ENCODE measurements at places on chromosomes 7 and 10.

DNA sequence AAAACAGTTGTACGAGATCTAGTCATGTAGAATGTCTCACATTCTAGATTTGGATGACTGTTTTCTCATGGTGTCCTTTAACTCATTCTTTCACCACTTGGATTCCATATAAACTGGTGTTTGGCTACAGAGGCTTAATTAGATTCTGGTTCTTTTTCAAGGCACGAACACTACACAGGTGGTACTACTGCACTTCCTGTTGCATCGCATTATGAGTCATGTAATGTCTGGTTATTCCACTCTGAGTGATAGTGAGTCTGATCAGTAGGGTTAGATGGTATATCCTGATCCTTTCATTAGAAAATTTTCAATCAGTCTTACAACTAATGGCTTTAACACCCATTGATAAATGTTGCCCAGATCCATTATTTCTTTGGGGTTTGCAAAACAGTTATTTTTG is 11.2 kb upstream of the AKAP9 start:
- no peak for DNase-seq

GRCh38 chr10:18102404-18102803 is 37.8 kb upstream of the CACNB2 start:
- DNase-seq: no peak

DNA sequence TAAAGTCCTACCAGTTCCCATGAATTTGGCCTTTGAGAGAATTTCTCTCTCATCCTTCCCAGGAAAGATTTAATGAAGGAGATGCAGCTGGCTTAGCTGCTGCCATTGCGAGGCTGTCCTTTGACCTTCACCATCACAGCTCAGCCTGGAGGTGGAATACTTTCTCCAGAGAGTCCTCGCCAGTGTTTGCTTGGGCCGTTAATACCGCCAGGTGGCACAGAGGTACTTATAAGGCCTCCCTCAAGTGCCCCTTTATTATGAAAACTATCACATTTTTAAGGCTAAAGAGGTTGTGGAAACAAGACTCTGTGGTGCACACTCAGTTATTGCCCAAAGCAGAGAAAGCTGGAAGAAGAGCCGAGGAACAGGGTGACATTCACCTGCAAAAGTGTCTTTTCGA is 330.6 kb downstream of the CCSER2 start:
- DNase-seq: no peak

DNA sequence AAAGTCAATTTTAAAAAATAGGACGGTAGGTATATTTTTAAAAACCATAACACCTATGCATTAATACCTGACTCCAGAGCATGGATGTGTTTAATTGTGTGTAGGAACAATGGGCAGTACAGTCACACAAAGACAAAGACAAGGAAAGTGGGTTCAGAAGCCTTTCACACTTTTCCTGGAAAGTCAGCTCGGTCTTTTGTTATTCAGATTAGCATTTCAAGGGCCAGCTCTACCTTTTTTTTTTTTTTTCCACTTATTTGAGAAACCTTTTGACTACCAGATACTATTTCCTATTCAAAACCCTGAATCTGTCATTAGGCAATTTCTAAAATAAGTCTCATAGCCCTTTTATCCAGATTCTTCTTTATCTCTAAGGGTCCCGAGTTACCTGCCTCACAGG is 401.9 kb downstream of the PARD3 start:
- no peak for DNase-seq

- DNase-seq: no peak
These were observed 137.2 kb upstream of the GPR22 start for GRCh38 chr7:107332488-107333269.

- no peak for DNase-seq
These were observed 113.3 kb downstream of the EBF3 start for GRCh38 chr10:129850790-129851189.

GRCh38 chr10:8460626-8461025 is 406.1 kb downstream of the GATA3 start:
- DNase-seq: no peak

- DNase-seq: no peak
These were observed 260.5 kb upstream of the KLF14 start for GRCh38 chr7:130994378-130995115.

GRCh38 chr10:99484626-99485581 is 47.8 kb upstream of the NKX2-3 start:
- DNase-seq: peak; percentile 68

- DNase-seq: no peak
These were observed 79.6 kb downstream of the OR13A1 start for GRCh38 chr10:45235798-45236220.

DNA sequence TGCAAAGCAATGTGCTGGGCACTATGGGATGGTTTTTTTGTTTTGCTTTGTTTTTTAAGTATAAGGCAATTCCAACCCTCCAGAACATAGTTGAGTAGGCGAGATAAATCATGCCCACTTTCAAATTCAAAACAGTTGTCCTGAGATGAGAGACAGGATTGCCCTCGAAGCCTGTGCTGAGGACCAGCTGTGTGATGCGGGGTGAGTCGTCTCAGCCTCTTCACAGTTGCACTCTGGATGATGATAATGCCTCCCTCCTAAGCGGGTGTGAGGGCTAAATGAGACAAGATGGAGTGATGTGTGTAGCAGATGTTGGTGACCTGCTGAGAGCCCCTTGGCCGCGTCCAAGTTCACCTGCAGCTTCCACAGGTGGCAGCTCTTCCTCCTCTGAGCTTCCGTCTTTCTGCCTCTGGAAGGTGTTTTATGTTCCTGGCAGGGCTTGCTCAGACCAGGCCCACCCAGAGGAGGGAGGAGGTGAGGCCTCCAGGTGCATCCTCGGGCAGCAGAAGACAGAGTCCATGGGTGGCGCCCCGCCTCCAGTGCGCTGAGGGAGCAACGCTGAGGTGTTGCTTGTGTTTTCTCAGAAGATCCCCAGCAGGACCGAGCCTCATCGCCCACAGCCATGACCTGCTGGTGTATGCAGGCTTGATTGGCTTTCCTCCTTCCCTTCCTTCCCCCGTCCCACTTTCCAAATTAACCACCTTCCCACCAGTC is 30.6 kb downstream of the ECHDC3 start:
- no peak for DNase-seq

DNA sequence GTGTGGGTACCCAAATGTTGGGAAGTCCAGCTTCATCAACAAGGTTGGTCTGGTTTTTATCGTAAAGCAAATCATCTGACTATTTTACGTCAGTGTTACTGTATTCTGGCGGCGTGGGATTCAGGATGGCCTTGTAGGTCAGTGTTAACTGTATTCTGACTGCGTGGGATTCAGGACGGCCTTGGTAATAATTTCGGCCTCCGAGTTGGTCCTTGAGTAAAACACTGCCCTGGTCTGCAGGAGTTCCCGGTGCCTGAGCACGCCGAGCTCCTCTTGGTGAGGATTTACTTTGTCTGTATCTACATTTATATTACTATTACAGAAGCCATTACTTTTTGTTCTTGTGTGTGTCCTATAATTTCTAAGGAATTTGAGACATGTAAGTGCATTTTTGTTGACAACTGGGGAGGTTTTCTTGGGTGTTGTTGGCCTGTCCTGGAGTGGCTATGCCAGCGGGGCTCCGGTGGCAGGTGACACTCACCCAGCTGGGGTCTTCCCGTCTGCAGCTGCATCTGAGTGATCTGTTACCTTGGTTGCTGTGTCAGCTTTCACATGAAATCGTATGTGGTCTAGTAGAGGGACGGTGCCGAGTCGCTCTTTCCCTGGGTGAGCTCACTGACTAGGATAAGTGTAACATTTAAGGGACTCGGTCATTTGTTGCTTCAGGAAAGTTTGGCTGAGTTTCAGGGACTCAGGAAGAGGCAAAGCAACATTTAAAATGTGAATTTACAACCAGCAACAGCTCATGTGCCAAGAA is 9.2 kb downstream of the GTPBP4 start:
- no peak for DNase-seq

DNA sequence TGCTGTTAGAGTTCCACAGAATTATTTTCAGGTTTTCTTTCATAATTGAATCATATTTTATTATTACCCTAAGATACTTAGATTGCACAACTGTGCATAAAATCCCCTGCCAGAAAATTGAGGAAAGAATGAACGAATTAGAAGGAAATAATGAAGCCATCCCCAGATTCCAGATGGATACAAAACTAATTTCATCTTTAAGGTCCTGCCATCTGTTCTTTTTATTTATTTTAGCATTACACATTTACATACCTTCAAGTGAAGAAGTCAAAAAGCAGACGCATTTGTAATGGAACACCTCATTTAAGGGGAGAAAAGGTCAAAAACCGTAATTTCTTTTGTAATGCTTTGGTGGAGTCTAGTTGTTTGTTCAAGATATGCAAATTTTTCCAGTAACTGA is 77.0 kb upstream of the LRRTM3 start:
- DNase-seq: no peak

DNA sequence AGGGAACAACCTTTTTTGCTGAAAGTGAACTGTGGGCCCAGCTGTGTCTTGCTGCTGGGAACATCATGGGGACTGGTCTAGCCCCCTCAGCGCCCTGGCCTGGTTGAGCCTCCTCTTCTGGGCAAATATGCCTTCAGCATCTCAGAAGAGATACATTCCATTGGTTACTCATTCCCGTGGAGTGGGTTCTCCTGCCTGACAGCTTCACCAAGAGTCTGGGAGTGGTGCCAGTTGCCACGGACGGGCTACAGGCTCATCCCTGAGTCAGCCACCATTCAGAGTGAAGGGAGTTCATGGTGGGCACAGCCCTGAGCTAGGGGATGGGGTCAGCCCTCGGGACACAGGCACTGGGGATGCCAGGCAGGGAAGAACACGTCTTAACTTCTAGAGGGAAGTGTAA is 81.9 kb downstream of the RAMP3 start:
- DNase-seq: peak; percentile 27

- DNase-seq: no peak
These were observed 473.0 kb downstream of the RPS24 start for GRCh38 chr10:78506614-78507013.

DNA sequence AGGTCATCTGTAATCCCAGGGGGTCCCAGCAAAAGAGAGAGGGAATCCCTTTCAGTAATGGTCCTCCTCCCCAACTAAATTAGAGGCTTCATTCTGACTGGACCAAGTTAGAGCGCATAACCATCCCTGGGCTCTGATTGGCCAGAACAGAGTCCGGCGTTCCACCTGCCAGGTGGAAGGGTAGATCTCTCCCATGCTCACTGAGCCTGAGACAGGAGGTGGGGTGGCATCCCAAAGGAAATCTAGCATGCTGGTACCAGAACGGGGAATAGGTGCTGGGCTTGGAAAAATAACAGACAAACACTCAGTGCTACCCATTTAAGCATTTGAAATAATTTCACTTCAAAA is 21.0 kb upstream of the TSPAN33 start:
- no peak for DNase-seq

GRCh38 chr7:137403353-137403695 is 59.8 kb upstream of the PTN start:
- no peak for DNase-seq

DNA sequence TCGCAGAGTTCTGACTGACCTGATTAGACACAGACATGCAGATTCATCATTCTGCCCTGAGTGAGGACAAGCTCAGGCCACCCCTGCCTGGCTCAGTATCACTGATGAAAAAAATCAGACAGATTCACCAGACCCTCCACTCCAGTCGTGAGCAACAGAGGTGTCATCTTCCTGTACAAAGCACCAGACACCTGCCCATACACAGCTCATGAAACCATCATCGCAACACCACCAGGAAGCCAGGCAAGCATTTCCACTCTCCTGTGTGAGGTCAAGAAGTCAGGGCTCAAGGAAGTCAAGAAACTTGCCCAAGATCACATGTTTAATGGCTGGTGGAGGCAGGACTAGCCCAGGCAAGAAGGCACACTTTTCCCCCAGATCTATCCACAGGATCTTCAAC is 163.0 kb downstream of the CALN1 start:
- DNase-seq: no peak

DNA sequence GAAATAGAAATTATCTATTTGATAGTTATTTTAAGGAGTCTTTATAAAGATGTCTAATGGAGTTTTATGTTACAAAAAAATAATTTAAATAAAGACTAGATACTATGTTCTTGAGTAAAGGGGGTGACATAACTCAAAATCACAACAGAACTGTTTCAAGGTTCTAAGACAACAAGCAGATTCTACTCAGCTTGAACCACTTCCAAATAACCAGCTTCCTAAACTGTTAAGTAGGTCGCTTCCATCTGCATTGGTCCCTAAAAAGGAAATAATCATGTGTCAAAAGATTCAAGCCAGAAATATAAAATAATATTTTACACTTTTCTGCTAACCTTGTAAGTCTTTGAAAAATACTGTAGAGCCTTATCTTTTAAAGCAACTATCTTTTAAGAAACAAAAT is 14.1 kb downstream of the SEM1 start:
- DNase-seq: no peak

- no peak for DNase-seq
These were observed 21.4 kb upstream of the ATOH7 start for GRCh38 chr10:68253346-68253745.

GRCh38 chr7:23893176-23893941 is 183.3 kb downstream of the STK31 start:
- no peak for DNase-seq

GRCh38 chr7:22681852-22682657 is 44.9 kb upstream of the IL6 start:
- no peak for DNase-seq

DNA sequence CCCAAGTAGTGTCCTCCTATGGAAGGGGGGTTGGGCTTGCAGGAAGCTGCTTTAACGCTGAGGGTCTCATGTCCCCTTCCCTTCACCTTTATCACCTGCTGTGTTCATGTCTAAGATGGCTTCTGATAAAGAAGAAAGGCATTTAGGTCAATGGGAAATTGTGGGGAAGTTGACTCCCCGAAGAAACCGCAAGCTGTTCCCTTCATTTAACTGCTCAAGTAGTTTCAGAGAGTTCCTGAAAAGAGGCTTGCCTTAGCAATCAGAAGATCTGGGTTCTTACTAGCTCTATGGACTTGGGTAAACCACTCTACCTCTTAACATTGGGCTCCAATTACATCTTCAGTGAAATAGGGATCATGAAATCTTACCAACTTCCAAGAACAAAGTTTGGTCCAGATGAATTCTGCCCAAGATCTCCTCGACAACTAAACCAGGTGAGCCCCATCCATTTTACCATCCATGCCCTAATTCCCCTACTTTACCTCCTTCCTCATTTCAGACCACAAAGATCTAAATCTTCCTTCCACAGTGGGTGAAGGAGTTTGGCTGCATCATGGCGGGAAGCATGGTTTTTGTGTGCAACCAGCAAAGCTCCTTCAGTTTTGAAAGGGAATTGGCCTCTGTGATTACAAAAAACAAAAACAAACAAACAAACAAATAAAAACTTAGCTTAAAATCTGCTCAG is 30.4 kb upstream of the UCN3 start:
- DNase-seq: no peak

GRCh38 chr7:47038621-47039020 is 543.3 kb downstream of the TNS3 start:
- no peak for DNase-seq

DNA sequence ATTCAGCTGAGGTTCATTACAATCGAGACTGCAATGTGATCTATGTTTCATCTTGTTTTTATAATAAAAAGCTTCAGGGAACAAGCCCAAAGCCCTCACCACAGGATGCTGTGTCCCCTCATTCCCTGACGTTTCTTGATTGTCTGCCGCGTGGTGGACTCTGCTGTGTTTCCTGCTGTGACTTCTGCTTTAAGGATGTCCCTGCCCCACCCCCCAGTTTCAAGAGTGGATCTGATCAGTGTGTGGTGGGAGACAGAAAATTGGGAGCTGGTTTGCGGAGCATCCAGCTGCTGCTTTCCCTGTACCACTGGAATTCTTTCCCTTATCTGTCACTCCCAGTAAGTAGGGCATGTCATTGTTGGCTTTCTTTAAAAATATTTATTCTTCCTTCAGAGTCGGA is 86.2 kb downstream of the CREM start:
- no peak for DNase-seq

GRCh38 chr7:52017802-52018679 is 701.4 kb upstream of the COBL start:
- DNase-seq: peak; percentile 83

- DNase-seq: no peak
These were observed 186.7 kb downstream of the PCLO start for GRCh38 chr7:82975811-82976468.
